Naive B cell (primary cell): ENCODE measurements at places on chromosomes 5 and 9.

- DNase-seq, result no peak
These were observed 53.4 kb upstream of the RARS1 start for GRCh38 chr5:168432903-168433302.

- DNase-seq, result no peak
These were observed 25.0 kb downstream of the SKP1 start for GRCh38 chr5:134151723-134152122.

- DNase-seq, result no peak
These were observed 104.1 kb downstream of the UGCG start for GRCh38 chr9:112000743-112001142.

DNA sequence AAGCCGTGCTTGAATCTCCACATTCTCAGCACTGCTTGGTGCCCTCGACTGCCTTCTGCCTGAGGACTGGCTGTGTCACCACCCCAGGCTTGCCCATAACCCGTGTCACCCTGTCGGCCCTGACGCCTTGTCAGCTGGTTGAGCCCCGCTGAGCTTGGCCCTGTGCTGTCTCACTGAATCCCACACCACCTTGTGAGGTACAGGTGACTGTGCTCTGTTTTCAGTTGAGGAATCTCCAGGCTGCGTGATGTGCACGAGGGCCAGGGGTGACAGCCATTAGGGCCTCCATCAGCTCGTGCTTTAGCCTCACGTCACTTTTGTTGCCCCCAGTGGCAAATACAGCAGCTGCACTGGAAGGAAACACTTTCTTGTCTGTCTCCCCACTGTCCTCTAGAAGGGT is 90.7 kb downstream of the CACNA1B start:
- DNase-seq, result no peak

DNA sequence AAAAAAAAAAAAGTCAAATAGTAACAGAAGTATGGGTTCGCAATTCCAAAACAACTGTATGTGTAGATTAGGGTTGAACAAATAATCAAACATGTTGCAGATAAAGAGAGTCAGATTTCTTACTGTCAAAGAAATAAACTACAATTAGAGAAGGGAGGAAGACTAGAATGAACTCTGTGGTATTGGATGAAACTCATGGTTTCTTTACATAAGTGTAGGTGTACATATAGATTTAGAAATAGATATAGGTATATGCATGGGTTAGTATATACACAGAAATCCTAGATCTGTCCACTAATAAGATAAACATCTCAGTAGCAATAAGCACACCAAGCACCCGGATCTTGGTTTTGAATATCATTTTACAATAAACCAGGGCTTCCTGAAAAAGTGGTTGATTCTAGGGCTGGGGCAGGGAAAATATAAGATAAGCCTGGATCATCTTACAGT is 21.3 kb downstream of the DTWD2 start:
- no peak for DNase-seq

GRCh38 chr9:130868230-130868629 is 28.4 kb downstream of the QRFP start:
- DNase-seq, result no peak

GRCh38 chr5:2685651-2686272 is 65.7 kb downstream of the IRX2 start:
- DNase-seq, result no peak

DNA sequence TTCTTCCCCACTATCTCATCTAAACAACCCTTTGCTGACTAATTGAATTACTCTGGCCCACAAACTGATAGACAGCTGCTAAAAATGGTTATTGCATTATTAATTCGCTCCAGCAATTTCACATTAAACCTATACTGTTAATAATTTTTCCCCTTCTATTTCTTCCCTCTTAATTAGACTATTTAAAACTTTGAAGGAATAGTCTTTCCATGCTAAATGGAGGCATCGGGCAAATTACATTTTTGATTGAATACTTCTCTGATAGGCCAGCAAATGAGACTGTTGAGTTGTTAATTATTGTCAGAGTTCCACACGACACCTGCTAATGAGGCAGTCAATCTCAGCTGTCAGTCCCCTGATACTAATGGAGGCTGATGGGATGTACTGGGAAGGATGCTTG is 242.5 kb downstream of the TRIM32 start:
- DNase-seq, result no peak

DNA sequence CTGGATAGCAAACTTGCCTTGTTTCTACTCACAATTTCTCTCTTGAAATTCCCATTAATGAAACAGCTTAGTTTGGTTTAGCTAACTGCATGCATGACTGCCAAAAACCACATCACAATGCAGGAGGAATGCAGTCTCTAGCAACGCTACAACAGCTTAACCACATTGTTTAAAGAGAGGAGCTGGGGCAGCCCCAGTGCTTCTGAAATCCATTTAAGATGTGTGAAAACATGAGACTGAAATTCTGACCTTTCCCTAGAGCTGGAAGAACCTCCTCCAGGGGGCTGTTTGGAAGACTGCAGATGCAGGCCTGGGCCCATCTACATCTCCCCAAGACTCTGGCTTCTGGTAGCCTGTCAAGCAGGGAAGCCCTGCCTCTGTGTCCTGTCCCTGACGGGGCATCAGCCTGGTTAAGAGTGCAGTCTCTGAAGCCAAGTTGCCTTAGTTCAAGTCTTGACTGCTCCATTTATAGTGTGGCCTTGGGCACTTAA is 157.1 kb downstream of the ZNF462 start:
- DNase-seq, result no peak

- no peak for DNase-seq
These were observed 51.1 kb downstream of the MAST4 start for GRCh38 chr5:66647146-66647856.

DNA sequence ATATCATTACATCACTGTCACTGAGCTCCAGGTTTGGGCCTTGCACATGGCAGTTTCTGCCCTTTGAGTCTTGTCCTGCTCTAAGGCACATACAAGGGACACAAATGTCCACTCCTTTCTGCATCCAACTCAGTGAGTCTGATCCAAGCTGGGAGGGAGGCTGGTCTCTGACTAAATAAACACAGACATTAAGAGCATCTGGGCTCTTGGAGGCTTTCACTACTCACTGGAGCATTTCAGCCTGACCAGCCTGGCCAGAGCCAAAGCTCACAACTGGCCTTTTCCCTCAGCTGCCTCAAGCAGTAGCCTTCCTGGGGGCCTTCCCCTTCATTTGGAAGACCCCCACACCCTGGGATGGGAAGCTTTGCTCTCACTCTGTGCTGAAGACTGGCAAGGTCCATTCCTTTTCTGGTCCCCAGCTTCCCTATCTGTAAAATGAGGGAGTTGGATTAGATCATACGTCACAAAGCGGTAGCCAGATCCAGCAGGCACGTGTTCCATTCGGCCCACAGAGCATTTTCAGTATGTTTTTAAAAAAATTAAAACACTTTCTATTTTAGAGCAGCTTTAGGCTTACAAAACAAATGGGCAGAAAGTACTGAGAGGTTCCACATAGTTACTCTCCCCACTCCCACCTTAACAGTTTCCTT is 58.6 kb upstream of the XPA start:
- no peak for DNase-seq

GRCh38 chr9:96203867-96204501 is 98.0 kb downstream of the HSD17B3 start:
- no peak for DNase-seq
